ENCODE measurements at places on chromosomes 1 and 21. TPM values are rescaled to one million over a fixed set of nuclear protein-coding genes. Genes with fewer than 3 reads are reported as not detected.

The CFHR2 gene
- not detected for polyA plus RNA-seq

The INSRR gene
- 0.42 TPM for polyA plus RNA-seq

The KRTAP19-1 gene
- polyA plus RNA-seq, result not detected

The CD101 gene
- polyA plus RNA-seq, result 1.7 TPM

The LRRC71 gene
- polyA plus RNA-seq, result not detected

The TEDDM1 gene
- polyA plus RNA-seq, result not detected

The OR2T11 gene
- not detected for polyA plus RNA-seq

The MAPKAPK2 gene
- 86.2 TPM for polyA plus RNA-seq

The C1orf56 gene
- polyA plus RNA-seq, result 16.2 TPM

GRCh38 chr1:26315874-26316850 lies 1.6 kb upstream of the CD52 start:
- DNase-seq, result no peak

- DNase-seq, result no peak
These were observed 256.3 kb upstream of the DUSP10 start for GRCh38 chr1:221998186-221998612.

DNA sequence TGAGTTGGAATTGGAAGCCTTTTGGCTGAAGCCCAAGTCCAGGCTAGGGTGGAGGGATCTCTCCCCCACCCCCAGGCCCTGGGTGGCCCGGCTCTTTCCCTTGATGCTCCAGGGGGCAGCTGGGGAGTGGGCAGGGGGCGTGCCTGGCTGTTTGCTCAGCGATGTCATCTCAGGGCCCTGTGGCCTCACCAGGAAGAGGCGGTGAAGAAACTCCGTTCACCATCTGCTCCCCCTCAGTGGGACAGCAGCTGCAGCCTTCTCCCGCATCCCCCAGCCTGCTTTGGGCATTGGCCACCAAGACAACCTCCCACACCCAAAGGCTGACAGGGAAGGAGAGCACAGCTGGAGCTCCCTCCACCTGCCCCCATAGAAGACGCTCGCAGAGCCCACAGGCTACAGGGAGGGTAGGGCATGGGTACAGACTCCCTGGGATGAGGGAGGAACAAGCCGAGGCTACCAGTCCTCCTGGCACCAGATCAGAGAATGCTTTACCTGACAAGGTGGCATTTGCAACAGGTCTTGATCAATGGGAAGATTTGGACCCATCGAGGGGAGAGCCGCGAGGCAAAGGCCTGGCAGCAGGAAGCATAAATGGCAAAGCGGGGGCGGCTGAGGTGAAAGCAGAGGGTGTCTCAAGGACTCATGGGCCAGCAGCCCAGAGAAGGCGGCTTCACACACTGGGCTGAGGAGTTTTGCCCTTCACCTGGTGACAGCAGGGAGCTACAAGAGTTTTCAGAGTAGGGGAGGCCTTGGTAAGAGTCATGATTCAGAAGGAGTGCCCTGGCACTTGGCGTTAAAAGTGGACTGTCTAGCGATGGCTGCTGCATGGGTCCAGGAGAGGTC lies 6.5 kb upstream of the GUCA2A start:
- no peak for DNase-seq

DNA sequence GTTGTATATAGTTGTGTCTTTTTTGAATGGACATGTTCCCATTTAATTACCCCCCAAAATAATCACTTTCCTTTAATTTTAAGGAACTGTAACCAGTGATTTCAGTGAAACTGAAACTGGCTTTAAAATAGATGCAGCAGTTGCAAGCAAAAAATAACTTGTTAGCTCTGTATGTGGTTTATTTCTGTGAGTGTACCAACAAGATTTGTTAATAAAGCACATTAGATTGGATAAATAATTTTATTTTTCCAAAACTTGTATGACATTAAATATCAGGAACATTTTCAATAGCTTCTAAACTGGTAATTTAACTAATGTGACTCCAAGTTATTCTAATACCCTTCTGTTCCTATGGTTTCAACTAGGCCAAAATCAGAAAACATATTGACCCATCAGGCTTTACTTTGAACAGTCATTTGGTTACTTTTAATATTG lies 184.3 kb upstream of the CACYBP start:
- no peak for DNase-seq

GRCh38 chr1:180136968-180137356 lies 17.7 kb upstream of the QSOX1 start:
- no peak for DNase-seq

DNA sequence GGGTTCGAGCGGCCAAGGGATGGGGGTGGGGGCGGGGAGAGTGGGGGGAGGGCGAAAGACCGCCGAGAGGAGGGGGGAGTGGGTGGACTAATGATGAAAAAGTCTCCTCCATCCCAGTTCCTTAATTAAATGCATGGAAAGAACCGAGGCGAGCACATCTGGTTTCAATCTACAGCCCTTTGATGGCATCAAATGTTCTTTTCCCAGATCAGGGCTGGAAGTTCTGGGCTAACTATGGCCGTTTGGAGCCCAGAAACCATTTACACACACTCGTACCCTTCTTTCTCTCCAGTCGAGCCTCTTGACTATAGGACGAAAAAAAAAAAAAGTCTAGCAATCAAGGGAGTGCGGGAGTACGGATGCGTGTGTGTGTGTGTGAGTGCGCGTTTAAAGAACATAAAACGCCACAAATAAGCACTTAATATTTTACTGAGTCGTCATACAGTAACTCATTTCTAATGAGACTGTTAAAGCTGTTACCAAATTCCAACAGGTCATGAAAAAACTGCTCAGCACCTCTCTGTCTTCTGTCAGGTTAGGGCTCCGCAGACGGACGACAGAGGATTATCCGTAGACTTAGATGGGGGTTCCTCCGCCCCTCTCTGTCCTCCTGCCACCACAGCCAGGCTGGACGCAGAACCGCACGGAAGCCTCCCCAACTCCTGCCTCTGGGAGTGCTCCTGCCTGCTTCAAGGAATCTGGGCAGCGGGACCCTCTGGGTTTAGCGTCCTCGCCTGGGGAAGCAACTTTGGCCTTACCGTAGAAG lies 2.1 kb upstream of the PRRX1 start:
- peak; percentile 65 for DNase-seq

DNA sequence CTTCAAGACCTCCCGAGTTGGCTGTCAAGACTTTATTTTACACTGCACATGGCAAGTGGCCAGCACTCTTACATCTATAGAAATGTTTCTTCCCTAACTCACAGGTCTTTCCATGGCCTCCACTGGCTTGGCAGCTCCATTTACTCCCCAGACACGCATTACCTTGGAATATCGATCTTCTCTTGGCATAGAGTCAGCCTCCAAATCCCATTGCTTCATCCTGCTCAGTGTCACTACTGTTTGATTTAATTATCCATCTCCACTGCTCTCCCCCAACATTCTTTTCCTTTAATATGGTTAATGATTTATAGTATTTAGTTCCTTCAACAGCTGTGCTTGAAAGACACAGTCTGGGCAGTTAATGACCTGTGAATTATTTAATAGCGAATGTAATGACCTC lies 241.2 kb upstream of the MAP1LC3C start:
- DNase-seq, result peak; percentile 58

DNA sequence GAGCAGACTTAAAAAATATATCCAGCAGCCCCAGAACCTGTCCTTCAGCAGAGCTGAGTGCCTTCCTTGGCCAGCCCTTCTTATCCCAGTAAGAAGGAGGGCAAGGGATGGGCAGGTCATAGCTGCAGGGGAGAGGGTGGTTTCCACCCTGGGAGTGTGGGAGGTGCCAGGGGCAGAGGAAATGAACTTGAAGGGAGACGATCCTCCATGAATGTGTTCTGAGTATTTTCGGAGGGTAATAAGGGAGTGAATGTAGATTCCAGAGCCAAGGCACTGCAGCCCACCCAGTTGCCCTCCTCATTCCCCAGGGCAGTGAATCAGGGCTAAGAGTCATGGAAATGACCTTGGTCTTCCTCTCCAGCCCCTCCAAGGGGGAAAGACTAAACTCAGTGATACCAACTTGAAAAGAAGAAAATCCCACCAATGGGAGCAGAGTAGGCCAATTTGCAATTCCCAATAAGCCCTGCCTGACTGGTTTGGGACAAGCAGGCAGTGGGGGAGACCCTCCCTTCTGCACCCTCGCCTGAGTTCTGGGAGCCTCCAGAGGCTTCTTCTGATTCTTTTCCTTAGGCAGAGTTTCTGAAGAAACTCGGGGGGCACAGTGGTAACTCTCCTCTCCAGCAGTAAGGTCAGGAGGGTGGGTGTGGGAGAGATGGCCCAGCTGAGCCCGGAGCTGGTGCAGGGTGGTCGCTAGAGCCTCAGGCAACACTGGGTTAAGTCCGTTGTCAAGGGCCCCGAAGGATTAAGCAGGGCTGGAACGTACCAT lies 4.2 kb downstream of the MYOG start:
- DNase-seq, result no peak

- DNase-seq, result no peak
These were observed 5.2 kb downstream of the ZDHHC18 start for GRCh38 chr1:26831546-26832248.

GRCh38 chr1:79478160-79478559 lies 471.6 kb upstream of the ADGRL4 start:
- DNase-seq, result no peak

GRCh38 chr1:111232134-111232533 lies 4.6 kb downstream of the CHI3L2 start:
- DNase-seq, result no peak

GRCh38 chr1:13799502-13800283 lies 99.7 kb downstream of the PRDM2 start:
- DNase-seq, result no peak

GRCh38 chr1:204296431-204296988 lies 63.2 kb downstream of the PLEKHA6 start:
- no peak for DNase-seq

DNA sequence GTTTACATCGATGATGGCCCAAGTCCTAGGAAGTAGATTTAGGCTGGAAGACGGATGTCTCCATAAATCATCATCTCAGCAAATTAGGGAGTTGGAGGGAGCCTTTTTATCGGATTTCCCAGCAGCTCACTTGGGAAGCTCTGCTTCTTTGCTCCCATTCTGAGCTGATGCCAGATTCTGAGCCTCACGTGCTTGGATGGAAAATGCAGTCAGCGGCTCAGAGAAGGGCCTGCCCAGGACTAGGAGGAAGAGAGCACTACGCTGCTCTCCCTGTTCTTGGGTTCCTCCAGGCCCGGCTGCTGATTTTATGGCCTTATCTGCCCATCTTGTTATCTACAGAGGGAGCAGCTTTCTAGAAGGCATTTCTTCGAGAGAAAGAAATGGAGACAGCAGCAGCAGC lies 42.0 kb downstream of the UBIAD1 start:
- DNase-seq, result peak; percentile 60

DNA sequence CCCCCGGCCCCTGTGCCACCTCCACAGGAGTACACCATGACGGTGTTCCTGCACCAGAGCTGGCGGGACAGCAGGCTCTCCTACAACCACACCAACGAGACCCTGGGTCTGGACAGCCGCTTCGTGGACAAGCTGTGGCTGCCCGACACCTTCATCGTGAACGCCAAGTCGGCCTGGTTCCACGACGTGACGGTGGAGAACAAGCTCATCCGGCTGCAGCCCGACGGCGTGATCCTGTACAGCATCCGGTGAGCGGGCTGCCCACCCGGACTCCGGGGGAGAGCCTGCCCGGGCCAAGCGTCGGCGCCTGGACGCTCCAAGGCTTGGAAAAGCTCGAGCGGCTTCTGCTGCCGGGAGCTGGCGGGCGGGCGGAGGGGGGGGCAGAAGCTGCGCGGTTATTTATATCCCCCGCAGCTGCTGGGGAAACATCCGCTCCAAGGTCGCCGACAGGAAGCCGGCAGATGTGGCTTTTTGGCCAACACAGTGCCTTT lies 6.4 kb downstream of the GABRD start:
- no peak for DNase-seq

DNA sequence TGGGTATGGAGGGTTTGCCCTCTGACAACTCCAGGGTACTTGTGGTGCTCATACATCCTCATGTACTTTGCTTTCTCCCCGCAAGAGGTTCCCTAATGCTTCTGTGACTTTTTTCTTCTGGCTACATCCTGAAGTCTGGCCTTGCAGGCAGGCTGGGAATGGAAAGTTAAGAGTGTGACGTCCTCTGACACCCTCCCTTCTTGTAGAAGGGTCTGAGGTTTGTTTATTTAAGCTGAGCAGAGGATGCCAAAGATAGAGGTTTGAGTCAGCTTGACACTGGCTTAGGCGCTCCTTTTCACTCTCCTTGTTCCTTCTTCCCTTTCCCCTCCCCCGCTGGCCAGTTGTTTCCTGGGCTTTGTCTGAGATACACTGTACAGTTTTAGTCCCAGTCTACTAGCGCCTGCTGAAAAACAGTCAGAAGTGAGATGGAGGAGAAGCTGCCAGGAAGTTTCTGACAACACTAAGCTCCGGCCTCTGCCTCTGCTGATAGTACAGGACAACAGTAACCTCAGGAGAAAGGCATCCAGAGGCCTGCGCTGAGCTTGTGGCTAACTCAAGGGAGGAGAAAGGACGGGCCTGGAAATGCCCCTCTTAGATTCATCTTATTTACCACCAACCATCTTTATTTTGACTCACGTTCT lies at the start of gene MACF1:
MACF1 (plus strand) TSS at position 255 of the 641 bp plus-strand sequence; CDS start at position 583, 328 bp downstream.
- DNase-seq, result peak; percentile 21

GRCh38 chr21:34869545-34869944 lies 179.6 kb downstream of the RUNX1 start:
- DNase-seq, result no peak

DNA sequence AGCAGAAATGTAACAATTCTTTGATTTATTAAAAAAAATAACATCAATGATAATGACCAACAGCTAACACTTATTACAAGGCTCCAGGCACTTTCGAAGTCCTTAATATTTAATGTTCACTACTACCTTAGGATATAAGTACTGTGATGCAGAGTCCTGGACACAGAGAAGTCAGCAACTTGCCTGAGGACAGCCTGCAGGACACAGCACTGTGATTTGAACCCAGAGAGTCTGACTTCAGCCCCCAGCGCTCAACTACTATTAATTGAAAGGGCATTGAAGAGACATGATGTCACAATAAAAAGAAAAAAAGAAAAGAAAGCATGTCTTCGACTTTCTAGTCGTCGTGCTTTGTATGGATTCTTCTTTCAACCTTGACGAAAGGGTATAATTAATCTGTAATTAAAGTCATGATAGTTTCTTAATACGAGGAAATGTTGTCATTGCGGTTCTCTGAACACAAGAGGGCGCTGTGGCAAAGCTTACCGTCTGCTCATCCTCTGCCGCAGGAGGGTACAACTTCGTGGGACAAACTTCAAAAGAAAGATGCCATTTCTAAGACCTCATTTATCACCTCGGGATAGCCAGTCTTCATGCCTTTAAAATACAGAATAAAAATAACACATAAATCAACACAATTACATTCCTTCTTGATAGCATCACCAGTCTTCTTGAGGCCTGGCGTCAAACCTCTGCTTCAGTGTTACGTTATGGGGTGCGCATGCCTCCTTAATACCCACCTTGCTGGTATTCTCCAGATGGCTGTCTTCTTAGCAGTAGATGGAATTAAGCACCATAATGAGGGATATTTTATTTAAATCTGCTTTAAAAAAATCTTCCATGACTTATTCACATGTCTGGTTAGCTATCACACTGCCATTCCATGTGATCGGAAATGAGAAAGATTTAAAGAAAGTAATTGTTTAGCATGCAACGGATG lies 240.1 kb downstream of the DISC1 start:
- peak; percentile 68 for DNase-seq

DNA sequence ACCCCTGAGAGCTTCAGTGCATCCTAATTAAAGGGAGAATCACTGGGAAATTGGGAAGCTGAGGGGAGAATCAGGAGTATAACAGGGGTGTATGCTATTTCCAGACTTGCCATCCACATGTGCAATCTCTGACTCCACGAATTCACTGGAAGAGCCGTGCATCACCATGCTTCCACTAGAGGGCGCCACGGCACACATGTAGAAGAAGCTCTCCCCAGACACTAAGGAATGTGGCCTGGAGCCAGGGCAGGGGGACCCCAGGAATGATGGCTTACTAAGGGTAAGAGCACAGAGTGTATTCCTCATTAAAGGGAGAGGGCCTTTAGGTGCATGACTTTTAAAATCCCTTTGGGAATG lies 81.5 kb downstream of the ABCA4 start:
- peak; percentile 60 for DNase-seq

Data from brain (organoid and tissue), 16 donors.